ENCODE measurements at places on chromosomes 2 and 18.
A peak's percentile ranks its signal among the peaks of the same experiment; 100 is the strongest.

- DNase-seq: no peak
Measured at GRCh38 chr2:120271711-120272379, 19.2 kb downstream of the RALB start.

DNA sequence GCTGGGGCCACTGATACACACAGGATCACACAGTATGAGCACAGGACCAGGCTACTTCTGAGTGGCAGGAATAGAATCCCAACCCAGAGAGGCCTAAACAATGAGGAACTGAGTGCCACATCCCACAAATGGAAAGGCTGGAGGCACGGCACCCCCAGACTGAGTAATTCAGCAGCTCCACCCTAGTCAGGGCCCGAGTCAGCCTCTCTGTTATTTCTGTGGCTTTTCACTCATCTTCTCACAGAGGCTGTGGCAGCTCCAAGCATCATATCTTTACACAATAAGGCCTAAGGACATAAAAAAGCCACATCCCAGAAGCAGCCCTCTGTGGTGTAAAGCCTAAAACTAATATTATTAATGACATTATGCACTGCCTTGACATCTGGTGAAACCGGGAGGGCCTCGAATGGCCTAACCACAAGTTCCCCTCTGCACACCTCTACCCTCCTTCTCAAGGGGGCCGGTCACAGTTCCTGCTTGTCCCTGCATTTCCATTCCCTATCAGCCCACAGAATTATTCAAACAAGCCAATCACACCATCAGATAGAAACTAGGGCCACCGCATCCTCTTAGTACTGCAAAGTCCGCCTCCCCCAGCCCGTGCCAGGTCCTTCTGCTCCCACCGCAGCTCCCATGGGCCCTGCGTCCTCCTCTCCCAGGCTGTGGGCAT lies 12.5 kb upstream of the MAL start:
- no peak for DNase-seq

- DNase-seq: peak; percentile 79
Measured at GRCh38 chr2:236343400-236344161, 79.4 kb upstream of the ASB18 start.

DNA sequence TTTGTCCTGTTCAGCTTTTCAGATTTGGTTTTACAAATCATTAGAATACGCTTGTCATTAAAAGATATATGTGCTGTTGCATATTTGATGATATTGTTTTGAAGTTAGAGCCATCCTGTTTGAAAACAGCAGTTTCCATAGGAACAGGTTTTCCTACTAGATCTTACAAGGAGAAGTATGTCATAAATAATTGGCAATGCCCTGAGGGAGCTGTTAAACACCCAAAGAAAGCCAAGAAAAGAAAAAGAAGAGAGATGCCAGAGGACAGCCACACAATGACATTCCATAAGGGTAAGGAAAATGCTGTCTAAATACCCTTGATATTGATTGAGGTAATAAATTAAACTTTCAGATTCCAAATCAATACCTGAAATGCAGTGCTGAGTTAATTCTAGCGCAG lies 392.2 kb upstream of the CRIM1 start:
- DNase-seq: no peak

DNA sequence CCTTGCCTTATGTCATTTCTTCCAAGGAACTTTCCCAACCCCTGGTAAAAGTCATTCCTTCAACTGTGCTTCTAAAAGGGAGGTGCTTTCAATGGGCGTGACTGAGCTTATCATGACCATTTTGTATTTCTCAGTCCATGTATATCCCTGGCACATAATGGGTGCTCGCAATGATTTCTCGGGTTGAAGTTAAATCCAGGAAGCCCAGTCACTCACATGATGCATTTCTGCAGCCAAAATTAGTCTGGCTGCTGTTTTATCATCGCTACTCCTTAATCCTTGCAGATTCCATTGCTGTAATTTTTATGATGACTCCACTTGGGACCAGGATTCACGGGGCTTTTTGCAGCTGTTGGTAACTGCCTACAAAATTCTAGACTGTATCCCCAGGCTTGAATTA lies 25.9 kb upstream of the RFX8 start:
- DNase-seq: peak; percentile 88

- DNase-seq: peak; percentile 53
Measured at GRCh38 chr2:134327367-134327766, 73.5 kb downstream of the MGAT5 start.
